CD8-positive, alpha-beta memory T cell (primary cell): ENCODE measurements at places on chromosomes 5 and 9. TPM values are rescaled to one million over a fixed set of nuclear protein-coding genes. Genes with fewer than 3 reads are reported as not detected.

Gene SLC25A2
- not detected for polyA plus RNA-seq

Gene AQP3
- 183 TPM for polyA plus RNA-seq

Gene POLE3
- polyA plus RNA-seq, result 115 TPM

Gene RNF180
- not detected for polyA plus RNA-seq

DNA sequence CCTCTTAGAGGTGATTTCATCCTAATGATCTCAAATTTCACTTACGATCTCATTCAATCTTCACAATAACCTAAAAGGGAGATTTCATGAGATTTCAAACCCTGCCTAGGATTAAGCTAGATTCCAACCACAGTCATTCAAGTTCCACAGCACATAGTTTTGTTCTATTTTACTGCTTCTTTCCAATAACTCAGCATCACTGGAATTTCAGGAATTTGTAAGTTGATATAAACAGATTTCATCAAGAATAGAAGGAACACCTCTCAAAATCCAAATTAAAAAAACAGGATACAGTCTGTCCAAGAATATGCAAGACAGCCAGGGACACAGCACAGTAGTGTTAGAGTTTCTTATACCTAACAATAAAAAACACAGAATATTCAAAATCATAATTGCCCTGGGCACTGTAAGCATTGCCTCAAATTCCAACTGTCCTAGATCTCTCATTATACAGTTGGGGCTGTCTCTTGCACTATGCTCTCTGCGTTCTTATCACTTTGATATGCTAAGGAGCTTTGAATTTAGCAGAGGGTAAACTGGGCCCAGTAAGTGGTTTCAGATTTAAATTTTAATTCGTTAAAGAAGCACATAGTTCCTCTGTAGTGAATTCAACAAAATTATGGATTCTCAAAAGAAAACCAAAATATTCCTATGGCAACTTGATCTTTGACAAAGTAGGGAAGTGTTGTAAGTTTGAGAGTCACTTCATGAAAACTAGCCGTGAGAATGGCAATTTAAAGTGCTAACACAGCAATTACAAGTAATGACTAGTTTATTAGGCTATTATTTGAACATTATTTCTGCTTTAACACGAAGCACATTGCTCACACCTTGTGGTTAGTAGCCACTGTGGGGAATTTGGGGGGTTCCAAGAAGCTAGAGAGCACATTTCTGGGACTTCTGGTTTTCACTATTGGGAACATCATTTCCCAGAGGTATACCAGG, 478.6 kb upstream of the C9orf72 start:
- H3K4me1 ChIP-seq, result no peaks in the 10 kb centered on the region
- no peaks in the 10 kb centered on the region for H3K27me3 ChIP-seq
- H3K27ac ChIP-seq, result no peak overlapping the region
- H3K36me3 ChIP-seq, result no peaks in the 10 kb centered on the region

DNA sequence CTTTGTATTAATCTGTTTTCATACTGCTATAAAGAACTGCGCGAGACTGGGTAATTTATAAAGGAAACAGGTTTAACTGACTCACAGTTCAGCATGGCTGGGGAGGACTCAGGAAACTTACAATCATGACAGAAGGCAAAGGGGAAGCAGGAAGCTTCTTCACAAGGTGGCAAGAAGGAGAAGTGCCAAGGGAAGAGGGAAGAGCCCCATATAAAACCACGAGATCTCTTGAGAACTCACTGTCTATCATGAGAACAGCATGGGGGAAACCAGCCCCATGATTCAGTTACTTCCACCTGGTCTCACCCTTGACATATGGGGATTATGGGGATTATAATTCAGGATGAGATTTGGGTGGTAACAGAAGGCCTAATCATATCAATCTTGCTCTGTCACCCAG, 60.9 kb upstream of the CHD1 start:
- H3K27ac ChIP-seq, result no peak overlapping the region
- DNase-seq, result no peak
- H3K27me3 ChIP-seq, result no peaks in the 10 kb centered on the region
